CD4-positive, CD25-positive, alpha-beta regulatory T cell (primary cell): ENCODE measurements at places on chromosomes 4 and X. TPM values are rescaled to one million over a fixed set of nuclear protein-coding genes. Genes with fewer than 3 reads are reported as not detected.

Gene CD38
- total RNA-seq: 6.4 TPM

DNA sequence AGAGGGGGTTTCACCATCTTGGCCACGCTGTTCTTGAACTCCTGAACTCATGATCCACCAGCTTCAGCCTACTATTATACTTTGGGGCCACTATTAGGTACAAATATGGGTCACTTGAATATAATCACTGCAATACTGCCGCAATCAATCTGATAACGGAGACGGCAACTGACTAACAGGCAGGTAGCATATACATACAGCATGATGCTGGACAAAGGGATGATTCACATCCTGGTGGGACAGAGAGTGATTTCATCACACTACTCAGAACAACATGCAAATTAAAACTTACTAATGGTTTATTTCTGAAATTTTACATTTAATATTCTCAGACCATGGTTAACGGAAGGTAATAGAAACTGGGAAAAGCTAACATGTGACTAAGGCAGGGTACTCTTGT lies 10.9 kb downstream of the LRBA start:
- H3K4me1 ChIP-seq: peaks cover 6% of the 10 kb centered on the region
- H3K27me3 ChIP-seq: no peaks in the 10 kb centered on the region
- no peak overlapping the region for H3K27ac ChIP-seq
- no peaks in the 10 kb centered on the region for H3K36me3 ChIP-seq

GRCh38 chr4:67546971-67547370 lies 1.7 kb upstream of the CENPC start:
- peaks cover 1% of the 10 kb centered on the region for H3K36me3 ChIP-seq
- H3K27me3 ChIP-seq: no peaks in the 10 kb centered on the region
- H3K27ac ChIP-seq: no peak overlapping the region
- no peak overlapping the region for H3K4me3 ChIP-seq

GRCh38 chr4:167428156-167428555 lies 193.9 kb upstream of the SPOCK3 start:
- H3K4me1 ChIP-seq: no peaks in the 10 kb centered on the region
- H3K27ac ChIP-seq: no peak overlapping the region
- no peaks in the 10 kb centered on the region for H3K36me3 ChIP-seq
- H3K27me3 ChIP-seq: no peaks in the 10 kb centered on the region
- DNase-seq: no peak
- H3K4me3 ChIP-seq: no peak overlapping the region

- no peak overlapping the region for H3K27ac ChIP-seq
- H3K36me3 ChIP-seq: no peaks in the 10 kb centered on the region
- H3K27me3 ChIP-seq: no peaks in the 10 kb centered on the region
Measured at GRCh38 chrX:32397562-32398216, 813.7 kb downstream of the DMD start.
